ENCODE measurements at places on chromosomes 16 and 17.

DNA sequence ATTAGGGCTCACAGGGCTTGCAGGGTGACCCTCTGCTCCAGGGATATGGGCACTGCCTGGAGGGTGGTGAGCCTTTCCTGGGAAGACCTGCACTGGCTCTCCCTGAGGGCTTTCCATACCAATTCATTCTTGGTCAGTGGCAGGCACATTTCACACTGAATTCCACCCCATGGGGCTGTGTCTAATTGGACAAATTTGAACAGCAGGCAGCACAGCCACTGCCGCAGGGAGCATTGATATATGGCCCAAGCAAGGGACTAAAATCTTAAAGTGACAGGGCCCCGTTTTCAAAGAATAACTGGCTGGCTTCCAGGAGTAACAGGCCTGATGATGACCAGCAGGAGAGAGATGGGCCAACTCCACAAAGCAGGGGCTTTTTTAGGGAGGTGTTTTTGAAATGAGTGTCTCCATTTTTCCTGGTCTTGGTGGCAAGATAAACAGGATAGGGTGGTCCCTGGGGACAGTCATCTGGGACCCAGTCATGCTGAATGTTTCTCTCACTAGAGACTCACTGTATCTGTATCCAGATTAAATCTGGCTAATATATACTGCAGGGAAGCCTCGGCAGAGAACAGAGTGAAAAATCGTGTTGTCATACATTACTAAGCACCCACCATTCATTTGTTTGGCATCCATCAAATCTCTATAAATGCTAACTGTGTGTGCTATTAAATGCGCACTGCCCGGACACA is 74.1 kb upstream of the TBX2 start:
- DNase-seq = no peak

DNA sequence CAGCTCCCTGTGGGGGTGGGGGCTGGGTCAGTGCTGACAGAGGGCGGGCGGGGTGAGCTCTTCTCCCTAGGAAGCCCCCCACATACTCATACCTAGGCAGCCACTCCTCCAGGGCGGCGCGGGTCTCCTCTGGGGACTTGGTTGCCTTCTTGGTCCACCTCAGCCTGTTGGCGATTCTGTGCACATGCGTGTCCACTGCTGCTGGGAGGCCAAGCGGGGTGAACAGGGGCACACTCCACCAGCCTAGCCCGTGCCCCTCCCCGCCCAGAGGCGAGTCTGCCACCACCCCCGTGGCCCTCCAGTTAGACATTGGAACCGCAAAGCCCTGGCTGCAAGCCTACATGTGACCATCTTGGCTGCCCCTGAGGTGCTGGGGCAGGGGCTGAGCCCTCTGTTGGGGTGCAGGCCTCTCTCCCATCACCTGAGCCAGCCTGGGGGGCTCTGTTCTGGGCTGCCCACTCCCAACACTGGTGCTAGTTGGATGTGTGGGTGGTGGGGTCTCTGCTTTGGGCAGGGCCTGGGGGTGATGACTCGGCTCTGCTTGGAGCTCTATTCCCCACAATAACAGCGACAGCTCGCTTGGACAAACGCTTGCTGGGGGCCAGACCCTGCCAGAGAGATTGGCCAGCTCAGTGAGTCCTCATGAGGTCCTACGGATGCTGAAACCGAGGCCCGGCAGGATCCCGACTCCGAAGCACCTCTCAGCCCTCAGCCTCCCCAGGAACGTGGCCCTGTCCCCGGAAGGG is 7.4 kb downstream of the NTHL1 start:
- no peak for DNase-seq

DNA sequence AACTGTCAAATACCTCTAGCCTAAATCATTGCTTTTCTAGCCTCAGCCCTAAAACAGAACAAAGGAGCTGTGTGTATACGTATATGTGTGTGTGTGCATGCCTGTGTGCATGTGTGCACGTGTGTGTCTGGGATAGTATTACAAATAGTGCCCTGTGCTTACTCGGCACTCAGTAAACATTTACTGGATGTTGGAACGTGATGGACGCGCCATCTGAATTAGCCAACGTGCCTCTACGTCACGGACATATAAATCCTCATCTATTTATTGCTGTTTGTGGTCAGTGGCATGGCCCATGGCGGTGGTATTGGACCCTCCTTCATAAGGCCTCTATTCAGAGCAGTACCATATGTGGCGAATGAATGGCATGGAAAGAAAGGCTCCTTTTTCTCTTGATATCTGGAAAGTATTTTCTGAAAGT is 37.5 kb downstream of the WWP2 start:
- DNase-seq = no peak

- no peak for DNase-seq
These were observed 18.3 kb downstream of the PSME3IP1 start for GRCh38 chr16:57167538-57167937.

GRCh38 chr17:16470265-16470664 is 21.7 kb downstream of the LRRC75A start:
- DNase-seq = no peak

GRCh38 chr16:49639739-49640431 is 216.0 kb downstream of the ZNF423 start:
- DNase-seq = no peak

GRCh38 chr16:2328428-2328827 is 12.1 kb downstream of the ABCA3 start:
- no peak for DNase-seq

GRCh38 chr17:58082870-58083490 is at the start of gene DYNLL2:
TSS of gene DYNLL2 (plus strand) at chr17:58083419. CDS start at chr17:58087091, 3,672 bp downstream.
- peak; percentile 89 for DNase-seq

GRCh38 chr17:73184136-73184993 is 8.5 kb upstream of the COG1 start:
- DNase-seq = no peak

DNA sequence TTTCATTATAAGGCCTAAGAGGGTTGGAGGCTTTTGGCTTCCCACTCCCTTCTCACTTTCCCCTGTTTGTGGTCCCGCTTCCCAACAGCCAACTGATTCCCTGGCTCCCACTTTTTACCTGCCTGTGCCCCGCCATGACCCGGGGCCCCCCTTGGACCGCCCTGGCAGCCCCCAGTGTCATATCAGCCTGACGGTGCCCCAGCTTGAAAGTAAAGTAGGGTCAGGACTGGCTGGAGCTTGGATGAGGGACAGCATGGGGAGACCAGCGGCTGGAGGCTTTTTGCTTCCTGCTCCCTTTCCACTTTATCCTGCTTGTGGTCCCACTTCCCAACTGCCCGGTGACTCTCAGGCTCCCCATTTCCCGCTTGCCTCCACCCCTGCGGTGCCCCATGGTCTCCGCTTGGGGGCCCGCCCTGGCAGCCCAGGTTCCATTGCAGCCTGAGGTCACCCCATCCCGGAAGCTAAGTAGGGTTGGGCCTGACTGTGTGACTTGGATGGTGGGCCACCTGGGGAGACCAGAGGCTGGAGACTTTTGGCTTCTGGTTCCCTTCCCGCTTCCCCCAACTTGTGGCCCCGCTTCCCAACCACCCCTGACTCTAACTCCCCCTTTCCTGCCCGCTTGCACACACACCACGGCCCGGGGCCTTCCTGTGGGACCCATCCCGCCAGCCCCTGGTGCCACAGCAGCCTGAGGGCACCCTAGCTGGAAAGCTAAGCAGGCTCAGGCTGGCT is 2274.7 kb downstream of the TP53TG3F start:
- no peak for DNase-seq

DNA sequence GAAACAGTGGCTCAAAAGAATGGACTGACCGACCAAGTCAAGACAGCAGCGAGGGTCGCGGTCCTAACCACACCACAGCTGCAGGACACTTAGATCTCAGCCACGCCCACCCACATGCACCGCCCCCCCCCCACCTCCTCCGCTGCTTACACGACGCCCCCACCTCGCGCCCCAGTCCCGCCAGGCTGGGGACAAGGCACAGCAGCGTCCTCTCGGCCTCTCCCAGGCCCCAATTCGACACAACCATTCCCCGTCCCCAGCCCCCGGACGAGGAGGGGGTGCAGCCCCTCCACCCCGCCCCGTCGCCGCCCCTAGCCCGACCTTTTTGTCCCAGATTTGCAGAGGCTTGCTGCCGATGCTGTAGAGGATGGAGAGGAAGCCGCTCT is 477 bp downstream of the CFAP20 start:
- peak; percentile 52 for DNase-seq

DNA sequence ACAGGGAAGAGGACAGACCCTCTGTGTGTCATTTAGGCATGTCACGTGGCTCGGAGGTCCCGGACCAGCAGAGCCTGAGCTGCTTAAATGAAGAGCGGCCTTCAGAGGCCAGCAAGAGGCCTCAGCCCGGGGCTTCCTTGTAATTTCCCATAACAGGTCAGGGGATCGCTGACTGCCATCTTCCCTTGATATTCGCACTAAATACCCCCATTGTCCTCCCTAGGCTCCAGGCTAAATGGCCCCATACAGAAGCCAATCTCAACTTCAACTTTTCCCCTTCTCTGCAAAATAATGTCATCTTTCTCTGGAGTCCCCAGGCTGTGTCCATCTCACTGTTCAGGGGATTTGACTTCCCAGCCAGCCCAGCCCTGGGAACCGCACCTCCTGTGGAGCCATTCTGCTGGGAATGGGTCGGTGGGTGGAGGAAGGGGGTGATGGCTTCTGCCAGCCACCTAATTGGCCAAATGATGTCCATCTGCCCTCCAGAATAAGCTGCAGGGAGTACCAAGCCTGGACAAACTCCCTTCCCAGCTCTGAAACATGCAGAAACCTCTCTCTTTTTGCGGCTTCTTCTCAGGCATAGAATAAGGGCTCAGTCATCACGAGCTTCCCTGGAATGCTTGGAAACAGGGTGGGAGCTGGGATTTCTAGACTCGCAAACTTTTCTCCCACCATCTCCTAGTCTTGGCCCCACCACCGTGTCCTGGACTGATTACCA is 129.9 kb downstream of the SDK2 start:
- DNase-seq = no peak

DNA sequence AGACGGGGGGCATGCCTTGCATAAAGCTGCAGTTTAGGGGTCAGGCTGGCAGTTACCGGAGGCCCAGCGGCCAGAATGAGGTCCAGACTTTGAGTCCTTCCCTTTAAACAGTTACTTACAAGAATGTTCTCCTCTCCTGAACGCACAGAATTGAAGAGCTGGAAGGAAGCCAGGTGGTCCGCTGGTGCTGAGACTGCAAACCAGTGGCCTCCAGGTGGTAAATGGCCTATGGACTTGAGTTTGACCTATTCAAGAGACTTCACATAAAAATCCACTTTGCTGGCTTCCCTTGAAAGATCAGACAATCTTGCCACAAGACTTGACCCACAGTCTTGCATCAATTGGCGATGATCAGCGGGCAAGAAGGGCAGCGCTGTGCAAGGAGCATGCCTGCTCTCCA is 14.7 kb upstream of the SEZ6 start:
- DNase-seq = no peak

DNA sequence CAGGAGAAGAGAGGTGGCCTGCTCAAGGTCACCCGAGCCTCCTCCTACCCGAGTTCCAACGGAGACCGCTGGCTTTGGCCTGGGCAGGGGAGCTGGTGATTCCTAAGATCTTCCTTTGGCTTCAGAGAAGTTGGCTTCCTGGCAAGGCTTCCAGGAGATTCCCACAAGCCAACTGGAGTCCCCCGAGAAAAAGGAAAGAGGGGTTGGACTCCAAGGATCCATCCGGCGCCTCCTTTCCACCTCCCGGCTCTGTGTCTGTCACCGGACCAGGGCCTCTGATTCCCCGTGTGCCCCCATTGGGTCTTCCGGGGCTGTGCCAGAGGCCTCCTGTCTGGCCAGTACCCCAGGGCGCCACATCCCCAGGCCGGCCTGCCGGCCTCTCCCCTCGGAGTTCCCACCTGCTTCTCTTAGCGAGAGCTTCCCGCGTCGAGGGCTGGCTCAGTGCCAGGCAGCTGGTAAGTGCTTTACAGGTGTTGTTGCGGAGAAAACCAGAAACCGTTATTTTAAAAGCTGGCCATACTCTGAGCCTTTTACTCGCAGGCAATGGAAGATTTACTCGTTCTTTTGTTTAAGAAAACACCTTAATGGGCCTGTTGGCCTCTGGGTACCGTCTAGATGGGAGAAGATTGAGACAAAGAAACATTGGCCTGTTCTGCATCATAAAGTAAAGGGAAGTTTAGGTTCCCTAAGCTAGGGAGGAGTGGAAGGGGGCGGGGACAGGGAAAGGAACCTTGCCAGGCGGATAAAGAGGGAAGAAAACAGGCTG is 258.4 kb upstream of the SDK2 start:
- no peak for DNase-seq

- DNase-seq = no peak
These were observed 26.3 kb downstream of the MRTFB start for GRCh38 chr16:14097182-14097959.

- no peak for DNase-seq
These were observed 365.2 kb downstream of the C16orf95 start for GRCh38 chr16:86951831-86952598.

- DNase-seq = no peak
These were observed 2.0 kb downstream of the P2RX1 start for GRCh38 chr17:3914312-3914670.

- DNase-seq = no peak
These were observed 37.4 kb downstream of the TK2 start for GRCh38 chr16:66512272-66513110.

GRCh38 chr17:32141679-32142037 is 644 bp upstream of the RHOT1 start:
- DNase-seq = no peak

- no peak for DNase-seq
These were observed 581.0 kb upstream of the CDH11 start for GRCh38 chr16:65702707-65703402.

DNA sequence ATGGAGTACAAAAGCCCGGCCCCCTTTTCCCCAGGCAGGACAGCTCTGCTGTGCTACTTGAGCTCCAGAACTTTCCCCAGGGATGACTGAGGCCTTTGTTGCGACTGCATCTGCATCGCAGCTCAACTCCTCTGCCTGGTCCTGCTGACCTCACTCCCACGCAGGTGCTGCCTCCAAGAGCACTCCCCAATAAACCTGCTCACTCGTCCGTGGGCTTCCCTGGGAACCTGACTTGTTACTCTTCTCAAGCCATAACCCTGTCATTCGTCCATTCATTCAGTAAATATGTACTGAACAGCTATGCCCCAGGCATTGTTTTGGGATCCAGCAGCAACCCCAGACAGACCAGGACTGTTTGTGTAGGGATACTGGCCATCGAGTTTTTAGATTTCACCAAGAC is 11.6 kb upstream of the RMI2 start:
- no peak for DNase-seq

GRCh38 chr16:67257486-67258160 is 8.8 kb downstream of the SLC9A5 start:
- no peak for DNase-seq

DNA sequence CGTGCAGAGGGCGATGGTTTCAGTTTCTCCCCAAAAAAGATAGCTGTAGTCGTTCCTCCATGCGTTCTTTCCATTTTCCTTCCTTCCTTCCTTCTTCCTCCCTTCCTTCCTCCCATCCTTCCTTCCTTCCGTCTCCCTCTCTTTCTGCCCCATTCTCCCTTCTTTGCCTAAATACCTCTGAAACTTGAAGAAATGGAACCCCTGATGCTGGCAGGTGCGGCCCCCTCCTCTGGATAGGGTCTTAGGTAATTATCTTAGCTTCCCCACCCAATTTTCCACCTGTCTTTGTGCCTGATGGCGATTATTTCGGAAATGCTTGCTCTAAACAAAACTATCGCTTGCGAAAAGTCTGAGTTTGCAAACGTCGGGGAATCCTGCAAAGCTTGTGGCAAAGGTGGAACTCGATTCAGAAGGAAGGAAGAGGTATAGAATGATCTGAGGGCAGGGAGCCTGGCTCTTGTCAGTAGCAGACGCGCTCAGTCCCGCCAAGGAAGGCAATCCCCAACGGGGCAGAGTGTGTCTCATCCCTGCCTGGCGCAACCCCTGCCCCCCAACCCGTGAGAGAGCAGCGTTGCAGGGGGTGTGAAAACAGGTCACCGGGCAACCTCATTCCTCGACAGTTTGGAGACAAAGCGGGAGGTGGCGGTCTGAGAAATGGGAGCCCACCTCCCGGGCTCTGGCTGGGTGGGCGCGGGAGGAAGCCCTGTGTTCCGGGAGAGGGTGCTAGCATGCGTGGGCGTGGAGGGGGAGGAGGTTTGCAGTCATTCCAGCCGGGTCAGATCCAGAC is 2.9 kb upstream of the CBX8 start:
- DNase-seq = no peak
